ENCODE measurements at places on chromosomes 7 and 10.

DNA sequence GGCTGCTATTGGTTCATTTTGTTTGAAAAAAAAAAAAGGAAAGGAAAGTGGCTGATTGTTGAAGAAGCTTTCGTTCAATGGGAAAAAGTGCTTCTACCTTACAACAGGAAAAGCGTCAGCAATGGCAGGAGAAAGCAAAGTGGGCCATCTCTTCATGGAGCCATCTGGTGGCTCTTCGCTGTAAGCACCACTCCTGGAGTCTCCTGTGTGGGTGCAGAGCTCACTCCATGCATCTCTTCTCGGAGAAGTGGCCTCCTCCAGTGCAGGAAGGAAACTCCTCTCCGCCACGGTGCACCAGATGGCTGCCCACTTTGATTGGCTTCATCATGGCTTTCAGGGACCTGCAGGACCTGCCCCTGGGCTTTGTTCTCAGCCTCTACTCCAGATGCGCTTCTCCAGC lies 250.9 kb downstream of the PTEN start:
- DNase-seq, result no peak

GRCh38 chr7:140888087-140888486 lies 36.6 kb downstream of the BRAF start:
- no peak for DNase-seq

- DNase-seq, result no peak
These were observed 29.4 kb downstream of the LSMEM1 start for GRCh38 chr7:112510001-112510742.

GRCh38 chr10:79336739-79337138 lies 10.5 kb upstream of the PPIF start:
- no peak for DNase-seq

GRCh38 chr7:117051808-117052207 lies 98.5 kb downstream of the ST7 start:
- DNase-seq, result no peak

DNA sequence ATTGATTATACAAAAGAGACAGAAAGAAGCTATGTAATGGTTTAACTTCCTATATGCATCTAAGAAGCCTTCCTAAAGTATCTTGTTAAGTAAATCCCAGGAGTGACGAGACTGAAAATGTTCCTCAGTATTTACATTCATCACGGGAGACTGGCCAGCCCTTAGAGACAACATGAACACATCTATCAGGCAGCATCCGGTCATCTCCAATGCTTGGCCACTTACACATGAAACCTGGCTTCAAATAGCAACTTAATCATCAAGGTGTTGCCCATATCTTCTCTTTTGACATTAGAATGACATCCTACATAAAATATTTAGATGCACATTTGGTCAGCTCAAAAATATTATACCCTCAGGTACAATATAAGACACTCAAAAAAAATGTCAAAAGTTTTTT lies 33.8 kb downstream of the ERCC6 start:
- DNase-seq, result no peak
